ENCODE measurements at places on chromosomes 7 and 10. TPM values are rescaled to one million over a fixed set of nuclear protein-coding genes. Genes with fewer than 3 reads are reported as not detected.
A peak's percentile ranks its signal among the peaks of the same experiment; 100 is the strongest.

DNA sequence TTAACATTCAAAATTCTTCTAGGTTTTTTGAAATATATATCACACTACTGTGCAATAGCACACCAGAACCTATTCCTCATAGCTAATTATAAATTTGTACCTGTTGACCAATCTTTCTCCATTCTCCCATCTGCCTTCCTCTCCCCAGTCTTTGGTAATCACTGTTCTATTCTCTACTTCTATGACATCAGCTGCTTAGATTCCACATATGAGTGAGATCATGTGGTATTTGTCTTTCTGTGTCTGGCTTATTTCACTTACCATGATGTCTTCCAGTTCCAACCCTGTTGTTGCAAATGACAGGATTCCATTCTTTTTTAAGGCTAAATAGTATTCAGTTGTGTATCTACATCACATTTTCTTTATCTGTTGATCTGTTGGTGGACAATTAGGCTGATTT lies 54.4 kb upstream of the CCDC6 start:
- H3K27me3 ChIP-seq = no peaks in the 10 kb centered on the region
- no peak overlapping the region for H3K27ac ChIP-seq
- DNase-seq = no peak
- H3K4me3 ChIP-seq = no peak overlapping the region

Gene CLCN1
- 0.11 TPM for total RNA-seq

- no peak for DNase-seq
- H3K4me1 ChIP-seq = peaks cover 19% of the 10 kb centered on the region
- peaks cover 2% of the 10 kb centered on the region for H3K27me3 ChIP-seq
Observed at GRCh38 chr10:106981452-106982075, 182.9 kb downstream of the SORCS1 start.

- H3K4me3 ChIP-seq = no peak overlapping the region
- peaks cover 14% of the 10 kb centered on the region for H3K27me3 ChIP-seq
- no peaks in the 10 kb centered on the region for H3K36me3 ChIP-seq
- H3K4me1 ChIP-seq = no peaks in the 10 kb centered on the region
- no peak overlapping the region for H3K27ac ChIP-seq
Observed at GRCh38 chr10:128421371-128422160, 295.3 kb upstream of the MKI67 start.

DNA sequence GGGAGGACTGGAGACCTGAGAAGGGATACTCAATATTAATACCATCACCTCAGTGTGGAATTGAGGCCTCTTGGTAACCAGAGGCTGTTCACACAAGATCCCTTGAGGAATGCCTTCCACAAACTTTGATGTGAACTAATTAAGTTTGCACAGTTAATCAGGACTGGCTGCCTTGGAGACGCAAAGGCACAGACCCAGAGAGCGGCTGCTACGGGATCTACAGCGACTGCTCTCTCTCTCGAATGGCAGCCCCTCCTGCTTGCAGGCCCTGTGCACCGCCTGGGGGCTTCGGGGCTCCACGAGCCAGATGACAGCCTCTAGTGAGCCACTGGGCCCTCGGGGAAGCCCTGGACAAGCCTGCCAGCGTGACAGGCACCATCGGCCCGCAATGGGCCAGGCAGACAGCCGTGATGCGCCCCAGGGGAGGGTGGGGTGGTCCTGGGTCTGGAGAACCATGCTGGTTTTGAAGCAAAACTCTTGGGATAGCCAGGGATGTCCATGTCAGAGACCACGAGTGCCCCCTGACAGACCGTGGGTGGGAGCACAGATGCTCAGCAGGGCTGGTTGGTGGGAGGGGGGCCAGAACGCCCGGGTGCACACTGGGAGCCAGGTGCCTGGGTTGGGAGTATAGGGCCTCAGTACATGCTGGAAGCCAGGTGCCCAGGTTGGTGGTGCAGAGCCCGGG lies 195.6 kb downstream of the ELFN1 start:
- H3K27me3 ChIP-seq = peaks cover under 1% of the 10 kb centered on the region
- DNase-seq = no peak
- no peak overlapping the region for H3K27ac ChIP-seq
- H3K4me3 ChIP-seq = no peak overlapping the region
- H3K4me1 ChIP-seq = peaks cover 3% of the 10 kb centered on the region

Gene BMPER
- total RNA-seq = 1.7 TPM

- H3K4me1 ChIP-seq = peaks cover 18% of the 10 kb centered on the region
- peaks cover 3% of the 10 kb centered on the region for H3K36me3 ChIP-seq
- H3K27ac ChIP-seq = no peak overlapping the region
- H3K4me3 ChIP-seq = no peak overlapping the region
- no peaks in the 10 kb centered on the region for H3K27me3 ChIP-seq
Observed at GRCh38 chr10:34172936-34173533, 642.1 kb downstream of the PARD3 start.

Gene PDZD7
- 1.2 TPM for total RNA-seq

GRCh38 chr10:44830022-44830421 lies 81.1 kb upstream of the TMEM72 start:
- H3K4me1 ChIP-seq = no peaks in the 10 kb centered on the region
- no peak for DNase-seq
- no peak overlapping the region for H3K27ac ChIP-seq
- H3K4me3 ChIP-seq = no peak overlapping the region

Gene FGFBP3
- 3.7 TPM for total RNA-seq

DNA sequence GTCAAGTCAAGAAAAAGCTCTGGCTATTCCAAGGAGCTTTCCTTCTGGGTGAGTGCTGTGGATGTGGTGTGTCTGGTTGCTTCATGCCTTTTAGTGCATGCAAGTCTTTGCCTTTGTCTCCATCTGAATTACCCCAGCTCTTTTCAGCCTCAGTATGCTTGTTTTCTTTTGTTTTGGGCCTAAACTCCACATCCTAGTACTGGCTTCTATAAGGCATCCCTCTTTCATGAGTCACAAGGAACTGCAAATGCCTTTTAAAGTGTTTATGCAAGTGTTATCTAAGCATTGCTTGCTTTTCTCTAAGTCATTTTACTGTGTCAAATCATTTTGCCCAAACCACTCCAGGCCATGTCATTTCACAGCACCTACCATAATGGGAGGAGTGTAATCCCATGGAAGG lies 132.1 kb downstream of the PLCE1 start:
- no peak overlapping the region for H3K27ac ChIP-seq
- no peak for DNase-seq
- H3K4me1 ChIP-seq = peaks cover 9% of the 10 kb centered on the region

Gene COL13A1
- 14.1 TPM for total RNA-seq

DNA sequence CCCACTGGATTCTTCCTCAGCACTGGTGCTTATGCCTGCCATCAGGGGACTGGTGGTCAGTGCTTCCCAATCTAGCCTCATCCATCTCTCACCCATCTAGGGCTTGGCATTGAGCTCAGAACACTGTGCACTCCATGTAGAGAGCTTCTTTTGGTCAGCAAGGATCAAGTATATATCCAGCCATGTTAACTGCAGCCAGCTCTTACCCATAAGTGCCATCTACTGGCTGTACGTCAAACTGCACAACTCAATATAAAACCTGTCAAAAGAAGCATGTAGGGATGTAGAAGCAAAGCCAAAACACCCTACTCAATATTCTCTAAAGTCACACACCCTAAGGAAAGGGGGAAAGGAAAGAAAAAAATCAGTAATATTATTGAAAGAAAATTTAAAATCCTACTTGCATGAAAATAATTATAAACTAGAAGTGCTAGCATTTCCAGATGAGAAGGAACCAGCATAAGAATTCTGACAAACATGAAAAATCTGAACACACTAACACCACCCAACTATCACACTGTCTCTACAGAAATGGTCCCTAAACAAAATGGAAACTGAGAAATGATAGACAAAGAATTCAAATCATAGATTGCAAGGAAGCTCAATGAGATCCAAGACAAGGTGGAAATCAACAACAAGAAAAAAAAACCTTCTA lies 531.1 kb upstream of the STEAP1 start:
- H3K36me3 ChIP-seq = no peaks in the 10 kb centered on the region
- H3K27me3 ChIP-seq = peaks cover 31% of the 10 kb centered on the region
- no peak for DNase-seq
- no peak overlapping the region for H3K4me3 ChIP-seq
- H3K27ac ChIP-seq = no peak overlapping the region
- no peaks in the 10 kb centered on the region for H3K4me1 ChIP-seq

GRCh38 chr7:115941703-115942268 lies 88.8 kb downstream of the TFEC start:
- peaks cover 6% of the 10 kb centered on the region for H3K4me1 ChIP-seq
- H3K4me3 ChIP-seq = no peak overlapping the region
- no peaks in the 10 kb centered on the region for H3K27me3 ChIP-seq
- DNase-seq = no peak
- H3K27ac ChIP-seq = no peak overlapping the region

DNA sequence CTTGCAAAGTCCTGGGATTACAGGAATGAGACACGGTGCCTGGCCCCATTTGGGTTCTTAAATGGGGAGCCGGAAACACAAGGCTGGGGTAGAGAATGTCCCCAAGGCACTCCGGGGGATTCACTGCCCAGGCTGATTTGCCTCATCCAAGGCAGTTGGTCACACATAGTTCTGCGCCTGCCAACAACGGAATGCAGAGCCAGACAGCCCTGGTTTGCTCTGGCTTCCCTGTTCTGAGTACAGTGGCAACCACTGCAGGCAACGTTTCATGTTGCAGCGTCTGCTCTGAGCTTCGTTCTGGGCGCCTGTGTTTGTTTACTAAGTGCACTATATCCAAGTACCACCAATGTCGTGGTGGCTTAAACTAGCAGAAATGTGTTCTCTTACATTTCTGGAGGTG lies 61.7 kb upstream of the C1QL3 start:
- DNase-seq = no peak
- no peaks in the 10 kb centered on the region for H3K4me1 ChIP-seq
- peaks cover 28% of the 10 kb centered on the region for H3K27me3 ChIP-seq
- H3K4me3 ChIP-seq = no peak overlapping the region
- no peak overlapping the region for H3K27ac ChIP-seq

DNA sequence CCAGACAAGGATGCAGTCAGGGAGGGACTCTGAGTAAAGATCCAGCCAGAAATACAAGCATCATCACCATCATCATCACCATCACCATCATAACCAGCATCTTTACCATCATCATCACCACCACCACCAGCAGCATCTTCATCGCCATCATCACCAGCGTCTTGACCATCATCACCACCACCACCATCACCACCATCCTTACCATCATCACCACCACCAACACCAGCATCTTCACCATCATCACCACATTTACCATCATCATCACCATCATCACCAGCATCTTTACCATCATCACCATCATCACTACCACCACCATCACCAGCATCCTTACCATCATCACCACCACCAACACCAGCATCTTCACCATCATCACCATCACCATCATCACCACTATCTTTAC lies 44.1 kb upstream of the CPXM2 start:
- H3K36me3 ChIP-seq = no peaks in the 10 kb centered on the region
- no peak for DNase-seq
- no peaks in the 10 kb centered on the region for H3K4me1 ChIP-seq
- no peak overlapping the region for H3K27ac ChIP-seq
- H3K4me3 ChIP-seq = no peak overlapping the region

Gene SYCE1
- total RNA-seq = not detected

DNA sequence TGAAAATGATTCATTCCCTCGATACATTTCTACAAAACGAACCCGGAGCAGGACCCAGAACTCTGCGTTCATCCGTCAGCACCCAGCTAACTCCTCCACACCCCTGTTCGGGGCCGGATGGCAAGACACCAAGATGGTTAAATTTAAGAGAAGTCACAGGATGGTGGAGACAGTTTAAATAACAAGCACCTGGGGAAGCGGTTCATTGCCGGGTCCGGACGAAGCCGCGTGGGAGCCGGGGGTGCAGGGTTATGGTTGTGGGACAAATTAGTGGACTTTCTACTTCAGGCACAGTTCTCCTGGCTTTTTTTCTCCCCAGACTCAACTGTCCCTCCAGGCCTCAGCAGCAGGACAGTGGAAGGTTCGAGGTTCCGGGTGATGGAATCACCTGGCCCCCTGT lies 45.4 kb downstream of the ASB13 start:
- H3K27me3 ChIP-seq = no peaks in the 10 kb centered on the region
- no peak overlapping the region for H3K4me3 ChIP-seq
- no peak for DNase-seq
- peak overlapping the region; percentile 21 for H3K27ac ChIP-seq

- H3K36me3 ChIP-seq = peaks cover 19% of the 10 kb centered on the region
- H3K4me1 ChIP-seq = peaks cover 11% of the 10 kb centered on the region
- H3K27ac ChIP-seq = peak overlapping the region; percentile 82
- no peak overlapping the region for H3K4me3 ChIP-seq
- DNase-seq = no peak
Observed at GRCh38 chr7:151372612-151373265, 31.1 kb downstream of the NUB1 start.

DNA sequence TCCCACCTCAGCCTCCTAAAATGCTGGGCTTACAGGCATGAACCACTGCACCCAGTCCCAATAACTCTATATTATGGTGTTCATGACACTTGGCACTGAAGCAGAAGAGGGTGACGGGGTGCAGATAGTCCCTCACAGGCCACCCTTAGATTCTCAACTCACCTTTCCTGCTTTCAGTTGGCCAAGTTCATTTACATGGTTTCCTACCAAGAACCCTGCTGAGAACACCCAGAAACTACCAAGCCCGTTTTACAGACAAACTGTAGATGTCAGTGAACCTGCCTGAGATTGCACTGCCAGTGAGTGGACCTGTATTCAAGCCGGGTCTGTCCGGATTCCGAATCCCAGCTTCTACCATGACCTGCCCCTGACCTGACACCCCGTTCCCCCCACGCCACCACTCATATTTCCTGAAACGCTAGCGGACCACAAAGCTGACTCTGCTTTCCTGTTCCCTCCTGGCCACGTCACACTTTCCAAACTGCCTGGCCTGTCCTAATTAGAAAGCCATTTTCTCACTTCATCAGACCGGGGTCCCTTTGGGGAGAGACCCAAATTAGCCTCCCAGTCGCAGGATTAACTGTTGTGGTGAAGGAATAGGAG lies 17.3 kb downstream of the GRID2IP start:
- no peaks in the 10 kb centered on the region for H3K36me3 ChIP-seq
- no peak overlapping the region for H3K4me3 ChIP-seq
- H3K27me3 ChIP-seq = peaks cover 90% of the 10 kb centered on the region
- no peak for DNase-seq
- H3K27ac ChIP-seq = no peak overlapping the region

GRCh38 chr10:74320026-74320425 lies 169.0 kb downstream of the ADK start:
- no peak overlapping the region for H3K27ac ChIP-seq
- peaks cover 27% of the 10 kb centered on the region for H3K36me3 ChIP-seq
- no peaks in the 10 kb centered on the region for H3K4me1 ChIP-seq
- no peak for DNase-seq

Gene SLC29A4
- total RNA-seq = 33.9 TPM

- H3K27me3 ChIP-seq = no peaks in the 10 kb centered on the region
- H3K4me1 ChIP-seq = peaks cover 34% of the 10 kb centered on the region
- DNase-seq = no peak
Observed at GRCh38 chr10:58436071-58436470, 50.9 kb downstream of the TFAM start.

DNA sequence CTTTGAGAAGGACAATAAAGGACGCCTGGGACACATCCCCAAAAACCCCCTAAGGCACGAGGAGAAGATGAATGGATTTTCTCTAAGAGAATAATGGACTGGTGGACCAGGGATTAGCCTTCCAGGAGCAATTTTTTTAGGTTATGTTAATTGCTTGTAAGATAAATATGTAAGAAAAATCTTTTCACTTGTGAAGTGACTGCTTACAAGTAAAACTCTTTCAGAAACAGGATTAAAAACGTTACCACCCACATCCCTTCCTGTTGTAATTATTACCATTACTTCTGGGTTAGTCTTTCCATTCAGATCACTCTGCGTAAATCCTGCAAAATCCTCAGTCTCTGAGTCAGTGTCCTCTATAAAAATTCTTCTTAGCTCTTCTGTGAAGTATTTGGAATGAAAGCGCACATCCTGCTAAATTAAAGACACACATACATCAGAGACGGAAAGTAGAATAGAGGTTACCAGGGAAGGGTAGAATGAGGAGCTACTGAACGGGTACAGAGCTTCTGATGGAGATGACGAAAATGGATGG lies 34.3 kb downstream of the CDCA7L start:
- peaks cover 5% of the 10 kb centered on the region for H3K4me1 ChIP-seq
- H3K27me3 ChIP-seq = no peaks in the 10 kb centered on the region
- no peak overlapping the region for H3K4me3 ChIP-seq
- no peak overlapping the region for H3K27ac ChIP-seq

Measured in mesothelial cell of epicardium (in vitro differentiated cells).